Aortic smooth muscle cell (primary cell): ENCODE measurements at places on chromosomes 2 and 18. TPM values are rescaled to one million over a fixed set of nuclear protein-coding genes. Genes with fewer than 3 reads are reported as not detected.

Gene ZNF519
- total RNA-seq, result 3.7 and 4.2 TPM in 2 replicates

Gene C1QL2
- not detected in 2 replicates for total RNA-seq

Gene CPO
- 0.12 and 0.13 TPM in 2 replicates for total RNA-seq

Gene UNC50
- 51.3 and 59.0 TPM in 2 replicates for total RNA-seq

Gene REG3G
- not detected in 2 replicates for total RNA-seq

Gene IGFBP5
- 139 and 270 TPM in 2 replicates for total RNA-seq

Gene CD8B2
- not detected in 2 replicates for total RNA-seq

Gene IL36RN
- not detected in 2 replicates for total RNA-seq

Gene TAF4B
- total RNA-seq, result 1.2 and 2.5 TPM in 2 replicates

Gene DCC
- total RNA-seq, result 0.13 TPM in 1 of 2 replicates, not detected in the other

Gene RIF1
- total RNA-seq, result 27.1 and 29.3 TPM in 2 replicates

Gene RAD51AP2
- not detected in 2 replicates for total RNA-seq

Gene HOXD13
- not detected in 2 replicates for total RNA-seq

Gene FOXD4L1
- total RNA-seq, result 0.06 and 0.13 TPM in 2 replicates

Gene MALT1
- 8.1 and 9.2 TPM in 2 replicates for total RNA-seq

Gene PROKR1
- total RNA-seq, result under 0.01 TPM in 1 of 2 replicates, not detected in the other

Gene RNF144A
- 0.56 and 1.5 TPM in 2 replicates for total RNA-seq

Gene CNGA3
- total RNA-seq, result 0.13 TPM in 1 of 2 replicates, not detected in the other

Gene MTX2
- 16.2 and 22.3 TPM in 2 replicates for total RNA-seq

Gene SP140L
- 9.3 and 10.3 TPM in 2 replicates for total RNA-seq

Gene WBP1
- 45.6 and 57.9 TPM in 2 replicates for total RNA-seq

Gene PSMD14
- total RNA-seq, result 73.2 and 86.0 TPM in 2 replicates

Gene TRIM43
- total RNA-seq, result not detected in 2 replicates

Gene LOXL3
- total RNA-seq, result 66.2 and 155 TPM in 2 replicates

Gene CFAP53
- 0.37 and 0.53 TPM in 2 replicates for total RNA-seq
